ENCODE measurements at places on chromosomes 5 and 9. TPM values are rescaled to one million over a fixed set of nuclear protein-coding genes. Genes with fewer than 3 reads are reported as not detected.
A peak's percentile ranks its signal among the peaks of the same experiment; 100 is the strongest.

Gene SARDH
- 1.1 TPM for total RNA-seq

Gene NDUFA8
- total RNA-seq, result 45.4 TPM

Gene ARHGEF39
- total RNA-seq, result 12.3 TPM

Gene NUTM2G
- total RNA-seq, result not detected

- peaks cover 10% of the 10 kb centered on the region for H3K4me1 ChIP-seq
- H3K4me3 ChIP-seq, result no peak overlapping the region
- no peak overlapping the region for H3K27ac ChIP-seq
- no peaks in the 10 kb centered on the region for H3K27me3 ChIP-seq
- no peaks in the 10 kb centered on the region for H3K36me3 ChIP-seq
- DNase-seq, result no peak
Observed at GRCh38 chr9:112789891-112790774, 39.6 kb downstream of the SNX30 start.

- no peaks in the 10 kb centered on the region for H3K36me3 ChIP-seq
- H3K4me1 ChIP-seq, result no peaks in the 10 kb centered on the region
- no peak overlapping the region for H3K4me3 ChIP-seq
- DNase-seq, result no peak
- H3K27ac ChIP-seq, result no peak overlapping the region
Observed at GRCh38 chr9:104330841-104331240, 173.2 kb upstream of the OR13F1 start.

DNA sequence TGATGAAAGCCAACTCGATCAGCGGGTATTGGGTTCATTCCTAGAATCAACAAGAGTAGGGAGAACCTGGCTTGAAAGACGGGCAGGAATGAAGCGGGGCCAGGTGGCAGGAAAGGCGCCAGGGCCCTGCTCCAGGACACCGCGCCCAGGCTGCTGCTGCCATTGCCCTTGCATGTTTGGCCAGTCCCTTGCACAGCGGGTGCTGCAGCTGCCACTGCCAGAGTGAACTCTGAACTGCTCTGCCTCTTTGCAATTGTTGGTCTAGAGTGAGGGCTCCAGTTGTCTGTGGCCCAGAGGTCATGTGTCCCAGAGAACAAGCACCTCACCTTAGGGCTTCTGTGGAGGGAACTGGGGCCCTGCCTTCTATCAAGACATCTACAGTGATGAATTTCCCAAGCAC, 24.0 kb upstream of the CARTPT start:
- H3K27ac ChIP-seq, result no peak overlapping the region
- DNase-seq, result no peak
- peaks cover 19% of the 10 kb centered on the region for H3K27me3 ChIP-seq
- H3K36me3 ChIP-seq, result no peaks in the 10 kb centered on the region
- H3K4me3 ChIP-seq, result no peak overlapping the region
- peaks cover 6% of the 10 kb centered on the region for H3K4me1 ChIP-seq

DNA sequence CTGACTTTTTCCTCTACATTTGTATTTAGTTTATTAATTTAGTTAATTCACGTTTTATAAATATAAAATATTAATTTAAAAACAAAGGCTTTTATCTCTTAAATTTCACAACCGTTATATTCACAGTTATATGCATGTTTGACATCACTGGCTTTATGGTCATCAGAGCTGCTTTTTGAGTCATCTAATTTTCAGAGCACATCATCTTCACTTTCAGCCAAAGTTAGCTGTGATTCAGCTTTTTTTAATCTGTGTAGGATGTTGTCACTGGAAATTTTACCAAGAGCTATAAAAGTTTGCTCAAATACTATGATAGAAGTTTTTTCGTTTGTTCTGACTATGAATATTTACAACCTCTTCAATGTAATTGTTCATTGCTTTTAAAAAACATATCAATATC, 12.4 kb downstream of the CDC37L1 start:
- no peak overlapping the region for H3K4me3 ChIP-seq
- no peak for DNase-seq
- H3K4me1 ChIP-seq, result peaks cover 18% of the 10 kb centered on the region
- peaks cover 42% of the 10 kb centered on the region for H3K36me3 ChIP-seq
- no peak overlapping the region for H3K27ac ChIP-seq

DNA sequence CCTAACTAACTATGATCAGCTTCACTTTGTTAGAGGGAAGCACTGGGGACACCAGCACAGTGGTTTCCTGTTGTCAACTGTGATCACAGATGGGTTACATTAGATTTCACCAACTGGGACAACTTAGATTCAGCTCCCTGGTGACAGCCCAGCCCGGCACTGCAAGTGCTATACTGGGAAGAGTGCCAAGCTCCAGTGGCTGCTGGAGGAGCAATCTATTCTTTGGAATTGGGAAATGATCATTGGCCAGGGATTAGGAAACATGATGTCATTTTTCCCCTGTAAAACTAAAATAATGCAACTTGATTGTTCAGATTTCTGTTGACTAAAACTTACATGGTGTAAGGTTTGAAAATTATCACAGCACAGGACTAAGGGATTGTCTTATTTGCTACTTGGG, 33.2 kb downstream of the PTGR1 start:
- no peak overlapping the region for H3K4me3 ChIP-seq
- peaks cover 4% of the 10 kb centered on the region for H3K36me3 ChIP-seq
- no peak overlapping the region for H3K27ac ChIP-seq
- DNase-seq, result no peak
- H3K4me1 ChIP-seq, result no peaks in the 10 kb centered on the region

GRCh38 chr9:135600296-135600817, 38.8 kb downstream of the PAEP start:
- H3K36me3 ChIP-seq, result no peaks in the 10 kb centered on the region
- H3K4me1 ChIP-seq, result no peaks in the 10 kb centered on the region
- no peak overlapping the region for H3K27ac ChIP-seq
- H3K4me3 ChIP-seq, result no peak overlapping the region
- H3K27me3 ChIP-seq, result peaks cover 12% of the 10 kb centered on the region

- H3K27me3 ChIP-seq, result no peaks in the 10 kb centered on the region
- no peak for DNase-seq
Observed at GRCh38 chr9:12812710-12813109, 37.9 kb downstream of the LURAP1L start.

GRCh38 chr5:179731791-179732411, 721 bp upstream of the MAML1 start:
- peaks cover 67% of the 10 kb centered on the region for H3K36me3 ChIP-seq
- H3K4me3 ChIP-seq, result peak overlapping the region; percentile 79
- peaks cover 20% of the 10 kb centered on the region for H3K4me1 ChIP-seq
- no peaks in the 10 kb centered on the region for H3K27me3 ChIP-seq
- H3K27ac ChIP-seq, result peak overlapping the region; percentile 88

- no peaks in the 10 kb centered on the region for H3K27me3 ChIP-seq
- peaks cover 54% of the 10 kb centered on the region for H3K4me1 ChIP-seq
- peaks cover 5% of the 10 kb centered on the region for H3K36me3 ChIP-seq
- no peak overlapping the region for H3K27ac ChIP-seq
- no peak overlapping the region for H3K4me3 ChIP-seq
Observed at GRCh38 chr5:180813420-180813819, 10.8 kb upstream of the MGAT1 start.

- H3K27ac ChIP-seq, result no peak overlapping the region
- H3K36me3 ChIP-seq, result no peaks in the 10 kb centered on the region
- H3K27me3 ChIP-seq, result peaks cover 52% of the 10 kb centered on the region
- peaks cover 13% of the 10 kb centered on the region for H3K4me1 ChIP-seq
Observed at GRCh38 chr9:117746263-117746662, 42.1 kb downstream of the TLR4 start.

- DNase-seq, result no peak
- H3K36me3 ChIP-seq, result no peaks in the 10 kb centered on the region
- H3K4me1 ChIP-seq, result no peaks in the 10 kb centered on the region
- no peak overlapping the region for H3K27ac ChIP-seq
- peaks cover 16% of the 10 kb centered on the region for H3K27me3 ChIP-seq
Observed at GRCh38 chr5:96425443-96425842, 7.6 kb downstream of the PCSK1 start.

GRCh38 chr5:132962429-132963021, 909 bp downstream of the AFF4 start:
- H3K4me1 ChIP-seq, result peaks cover 17% of the 10 kb centered on the region
- peaks cover 27% of the 10 kb centered on the region for H3K36me3 ChIP-seq
- H3K4me3 ChIP-seq, result peak overlapping the region; percentile 93
- H3K27ac ChIP-seq, result peak overlapping the region; percentile 95
- no peaks in the 10 kb centered on the region for H3K27me3 ChIP-seq

- no peaks in the 10 kb centered on the region for H3K27me3 ChIP-seq
- no peaks in the 10 kb centered on the region for H3K36me3 ChIP-seq
- no peaks in the 10 kb centered on the region for H3K4me1 ChIP-seq
Observed at GRCh38 chr9:13992138-13993088, 321.5 kb downstream of the NFIB start.
